ENCODE measurements at places on chromosomes 2 and 18. TPM values are rescaled to one million over a fixed set of nuclear protein-coding genes. Genes with fewer than 3 reads are reported as not detected.

DNA sequence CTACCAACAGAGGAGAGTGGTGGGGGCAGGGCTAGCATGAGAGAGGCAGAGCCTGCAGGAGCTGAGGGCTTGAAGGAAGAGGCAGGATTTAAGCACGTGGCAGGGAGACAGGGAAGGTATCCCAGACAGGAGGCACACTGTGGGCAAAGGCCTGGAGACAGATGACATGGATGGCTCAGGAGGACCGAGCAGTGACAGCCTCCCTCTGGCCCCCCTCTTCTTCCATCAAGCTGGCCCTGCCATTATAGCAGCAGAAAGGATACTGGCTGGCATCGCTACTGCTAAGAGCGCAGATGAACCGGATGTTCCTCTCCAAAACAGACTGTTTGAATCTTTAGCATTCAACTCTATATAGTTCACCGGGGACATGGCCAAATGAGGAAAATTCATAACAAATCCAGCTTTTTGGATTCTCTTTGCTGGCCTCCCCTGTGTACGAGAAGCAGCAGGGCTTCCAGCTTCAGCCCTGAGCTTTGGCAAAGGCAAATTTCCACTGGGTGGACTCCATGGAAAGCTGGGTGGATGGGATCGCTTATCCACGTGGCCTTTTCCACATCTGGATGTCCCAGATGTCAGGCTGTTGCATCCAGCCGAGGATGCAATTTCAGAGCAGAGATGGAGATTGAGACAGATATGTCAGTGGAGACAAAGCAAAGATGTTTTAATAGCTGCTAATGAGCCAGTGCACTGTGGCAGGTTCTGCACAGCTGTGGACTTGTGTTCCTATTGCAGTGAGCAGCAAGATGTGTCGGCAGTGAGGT, 36.2 kb downstream of the CAPN13 start:
- no peak for DNase-seq

DNA sequence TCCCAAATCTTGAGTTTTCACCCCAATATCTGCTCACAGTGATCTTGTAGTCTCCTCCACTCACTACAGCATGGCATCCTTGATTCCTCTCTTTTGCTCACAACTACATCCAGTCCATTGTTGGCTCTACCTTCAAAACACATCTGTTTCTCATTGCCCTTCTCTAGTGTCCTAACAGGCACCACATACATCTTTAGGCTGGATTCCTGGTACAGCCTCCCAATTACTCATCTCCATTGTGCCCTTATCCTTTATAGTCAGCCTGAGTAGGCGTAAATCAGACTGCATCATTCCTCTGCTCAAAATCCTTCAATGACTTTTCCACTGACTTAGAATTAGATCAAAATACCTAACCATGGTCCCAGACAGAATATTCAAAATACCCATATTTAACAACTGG, 10.7 kb upstream of the TAF1B start:
- DNase-seq = no peak

- no peak for DNase-seq
These were observed 440.9 kb downstream of the ZNF516 start for GRCh38 chr18:76054156-76054555.

The ZSWIM2 gene
- polyA plus RNA-seq = not detected

- DNase-seq = no peak
These were observed 278.2 kb downstream of the IKZF2 start for GRCh38 chr2:212873256-212873655.

The ACMSD gene
- polyA plus RNA-seq = not detected

DNA sequence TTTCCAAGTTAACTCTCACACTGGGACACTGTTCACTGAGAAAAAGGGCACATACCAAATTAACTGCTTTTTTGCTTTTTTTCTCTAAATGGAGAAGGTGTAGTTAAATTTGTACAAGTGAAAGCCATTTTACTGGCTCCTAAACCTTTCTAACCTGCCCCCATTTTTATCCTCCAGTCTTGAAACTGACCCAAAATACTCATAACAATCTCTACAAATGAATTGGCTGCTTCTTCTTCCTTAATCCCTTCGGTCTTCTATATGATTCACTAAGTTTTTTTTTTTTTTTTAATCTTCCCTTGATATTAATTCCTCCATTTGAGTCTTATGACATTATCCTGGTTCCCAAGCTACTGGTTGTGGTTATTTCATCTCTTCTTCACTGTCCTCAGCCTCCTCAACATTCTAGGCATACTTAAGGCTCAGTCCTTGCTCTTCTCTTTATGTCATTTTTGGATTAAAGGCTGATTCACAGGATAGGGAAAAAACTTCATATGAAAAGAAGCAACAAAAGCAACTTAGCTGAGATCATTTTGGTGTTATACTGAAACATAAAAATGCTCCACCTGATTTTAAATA, 19.8 kb downstream of the ORC2 start:
- no peak for DNase-seq

- peak; percentile 72 for DNase-seq
These were observed 710 bp upstream of the TMSB10 start for GRCh38 chr2:84904717-84905174.

The AQP12B gene
- not detected for polyA plus RNA-seq

DNA sequence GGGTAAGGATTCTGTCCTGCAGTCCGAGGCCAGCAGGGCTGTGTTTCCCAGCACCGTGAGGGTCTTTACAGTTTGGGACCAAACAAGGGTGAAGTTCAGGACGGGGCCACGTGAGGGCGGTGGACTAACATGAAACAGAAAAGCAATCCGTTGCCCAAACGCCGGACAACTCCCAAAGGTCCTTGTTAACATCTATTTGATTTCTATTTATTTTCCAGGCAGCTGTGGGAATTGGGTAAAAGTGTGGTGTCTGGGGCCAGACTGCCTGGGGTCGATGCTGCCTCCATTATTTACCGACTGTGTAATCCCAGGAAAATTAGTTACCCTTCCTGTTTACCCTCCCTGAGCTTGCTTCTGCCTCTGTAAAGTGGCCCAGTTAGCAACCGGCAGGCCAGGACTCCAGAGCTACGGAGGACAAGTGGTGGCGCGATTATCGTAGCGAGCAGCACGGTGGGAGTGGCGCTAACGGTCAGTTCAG, 66.3 kb upstream of the TCF7L1 start:
- DNase-seq = peak; percentile 78

The GAL3ST2 gene
- not detected for polyA plus RNA-seq

GRCh38 chr2:238955648-238956531, 108.0 kb downstream of the TWIST2 start:
- no peak for DNase-seq

The TEKT4 gene
- not detected for polyA plus RNA-seq

DNA sequence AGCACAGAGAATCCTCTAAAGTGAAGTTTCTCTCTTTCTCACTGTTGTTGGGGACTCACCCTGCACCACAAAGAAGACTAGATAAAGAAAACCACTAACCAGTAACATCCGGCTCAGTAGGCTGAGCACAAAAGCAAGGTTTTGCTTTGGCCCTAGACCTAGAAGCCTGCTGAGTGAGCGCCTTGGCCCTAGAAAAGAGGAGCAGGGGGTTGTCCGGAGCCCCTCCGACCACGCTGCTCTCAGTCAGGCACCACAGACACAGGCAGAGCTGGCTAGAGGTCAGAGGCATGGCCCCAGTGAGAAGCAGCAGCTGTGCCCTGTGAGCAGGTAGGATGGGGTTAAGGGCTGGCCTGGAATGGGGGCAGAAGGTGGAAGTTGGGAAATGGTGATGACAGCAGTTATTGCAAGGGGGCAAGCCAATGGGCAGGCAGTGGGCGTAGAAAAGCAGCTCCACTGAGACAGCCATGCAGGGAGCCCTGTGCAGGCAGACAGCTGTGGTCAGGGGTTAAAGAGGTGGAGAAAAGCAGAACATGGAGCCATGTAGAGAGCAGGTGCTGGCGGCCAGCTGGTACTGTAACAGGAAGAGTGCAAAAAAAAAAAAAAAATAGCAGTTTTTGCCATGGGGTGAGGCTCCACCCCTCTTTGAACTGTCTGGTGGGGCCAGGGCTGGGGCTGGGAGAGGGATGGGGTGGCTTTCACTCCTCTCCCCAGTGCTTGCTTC, 36.9 kb upstream of the SLC14A1 start:
- peak; percentile 46 for DNase-seq

- no peak for DNase-seq
These were observed 73.7 kb upstream of the DPP10 start for GRCh38 chr2:114368705-114369104.

DNA sequence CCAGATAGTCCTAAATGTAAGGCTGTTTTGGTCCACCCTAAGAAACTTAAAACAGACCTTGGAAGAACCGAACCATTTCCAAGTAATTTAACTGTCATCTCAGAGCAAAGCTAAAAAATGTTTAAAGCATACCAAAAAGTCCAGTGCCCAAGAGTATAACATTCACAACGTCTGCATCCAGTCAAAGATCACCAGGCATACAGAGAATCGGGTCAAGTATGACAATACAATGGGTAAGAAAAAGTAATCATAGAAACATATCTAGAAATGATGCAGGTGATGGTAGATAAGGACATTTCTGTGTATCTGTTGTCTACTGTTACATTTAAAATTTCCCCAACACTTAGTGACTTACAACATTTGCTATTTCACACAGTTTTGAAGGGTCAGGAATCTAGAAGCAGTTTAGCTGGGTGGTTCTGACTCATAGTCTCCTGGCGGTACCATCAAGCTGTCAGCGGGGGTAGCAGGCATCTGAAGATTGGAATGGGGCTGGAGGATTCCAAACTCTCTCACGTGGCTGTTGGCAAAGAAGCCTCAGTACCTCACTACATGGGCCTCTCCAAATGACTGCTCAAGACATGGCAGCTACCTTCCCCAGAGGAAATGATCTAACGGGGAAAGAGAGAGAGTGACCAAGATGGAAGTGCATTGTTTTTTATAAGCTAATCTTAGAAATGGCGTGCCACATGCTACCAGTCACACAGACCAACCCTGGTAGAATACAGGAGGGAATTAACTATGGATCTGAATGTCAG, 36.6 kb upstream of the DYNC2LI1 start:
- no peak for DNase-seq

The LCLAT1 gene
- polyA plus RNA-seq = 4.2 TPM

The HAT1 gene
- polyA plus RNA-seq = 54.7 TPM

The RAX gene
- polyA plus RNA-seq = not detected

DNA sequence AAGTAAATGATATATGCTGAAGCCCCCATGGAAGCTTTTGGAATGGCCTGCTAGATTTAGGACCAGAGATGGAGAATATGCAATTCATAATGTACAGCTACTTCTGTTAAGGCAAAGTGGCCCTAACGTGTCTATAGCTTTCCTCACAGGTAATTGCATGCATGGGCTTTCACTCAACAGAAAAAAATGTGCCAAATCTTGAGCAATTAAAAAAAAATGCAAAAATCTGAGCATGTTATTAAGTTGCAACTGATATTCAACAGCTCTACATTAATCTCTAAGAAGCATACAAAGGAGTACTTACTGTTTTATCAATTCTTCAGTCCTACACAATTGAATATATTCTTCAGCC, 79.6 kb downstream of the EFEMP1 start:
- DNase-seq = no peak

The PRSS56 gene
- polyA plus RNA-seq = 0.82 TPM

Measured in psoas muscle (tissue), 8 donors.